ENCODE measurements at places on chromosomes 7 and 10. TPM values are rescaled to one million over a fixed set of nuclear protein-coding genes. Genes with fewer than 3 reads are reported as not detected.

The IGF2BP3 gene
- total RNA-seq, result 30.4 TPM

The OR2A5 gene
- not detected for total RNA-seq

The ASIC3 gene
- total RNA-seq, result 4.3 TPM

The SAMD9L gene
- total RNA-seq, result 0.49 TPM

The NOS3 gene
- 0.30 TPM for total RNA-seq
